ENCODE measurements at places on chromosomes 16 and 17.

- DNase-seq, result no peak
Observed at GRCh38 chr16:71368958-71369357, 10.4 kb downstream of the CALB2 start.

DNA sequence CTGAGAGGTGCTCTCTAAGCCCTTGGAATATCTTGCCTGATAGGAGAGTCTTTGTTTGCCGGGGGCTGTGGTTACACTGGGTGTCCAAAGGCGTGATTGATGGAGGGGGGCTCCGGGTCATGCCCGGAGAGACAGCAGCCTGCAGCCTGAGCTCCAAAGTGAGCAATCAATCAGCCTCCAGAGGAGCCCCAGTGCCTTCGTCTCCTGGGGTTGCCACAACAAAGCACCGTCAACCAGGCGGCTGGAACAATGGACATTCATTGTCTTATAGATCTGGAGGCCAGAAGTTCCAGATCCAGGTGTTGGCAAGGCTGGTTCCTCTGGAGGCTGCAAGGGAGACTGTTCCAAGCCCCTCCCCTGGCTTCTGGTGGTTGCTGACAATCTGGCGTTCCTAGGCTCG is 24.0 kb upstream of the GINS2 start:
- no peak for DNase-seq

GRCh38 chr16:46885960-46886763 is 2.0 kb downstream of the GPT2 start:
- DNase-seq, result no peak

GRCh38 chr17:16975744-16976625 is 4.1 kb upstream of the TNFRSF13B start:
- DNase-seq, result no peak

DNA sequence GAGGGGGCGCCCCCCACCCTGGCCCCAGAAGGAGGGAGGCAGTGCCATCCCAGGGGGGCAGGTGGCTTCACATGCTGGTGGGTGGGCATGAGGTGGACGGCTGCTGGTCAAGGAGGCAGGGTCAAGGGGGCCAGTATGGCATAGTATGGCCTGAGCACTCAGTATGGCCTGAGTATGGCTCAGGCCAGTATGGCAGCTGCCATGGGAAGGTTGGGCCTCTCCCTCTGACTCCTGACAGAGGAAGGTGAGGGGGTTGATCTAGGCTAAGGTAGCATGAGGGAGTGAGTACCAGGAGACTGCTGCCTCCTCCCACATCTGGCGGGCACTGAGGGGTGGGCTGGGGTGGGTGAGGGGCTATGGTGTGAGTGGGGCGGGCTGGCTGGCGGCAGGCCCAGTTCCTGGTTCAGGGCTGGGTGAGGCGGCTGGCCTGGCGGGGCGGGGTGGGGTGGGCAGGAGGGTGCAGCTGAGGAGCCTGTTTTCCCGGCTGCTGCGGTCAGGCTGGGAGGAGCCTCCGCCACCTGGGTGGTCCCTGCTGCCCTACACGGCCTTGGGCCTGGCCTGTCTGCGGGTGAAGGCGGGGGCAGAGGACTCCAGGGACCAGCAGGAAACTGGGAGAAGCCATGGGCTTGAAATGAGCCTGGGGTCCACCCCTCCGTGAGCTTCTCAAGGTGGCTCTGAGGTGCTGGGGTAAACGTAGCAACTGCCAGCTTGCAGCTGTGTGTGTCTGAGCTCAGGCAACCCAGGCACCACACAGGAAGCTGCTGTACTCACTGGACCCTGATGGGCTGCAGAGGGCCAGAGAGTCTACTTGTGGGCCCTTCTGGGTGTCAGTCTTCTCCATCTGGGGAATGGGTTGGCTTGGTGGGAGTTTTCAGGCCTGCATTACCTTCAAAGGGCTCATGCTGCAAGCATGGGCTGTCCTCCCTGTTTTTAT is 57.0 kb downstream of the RAI1 start:
- DNase-seq, result no peak

DNA sequence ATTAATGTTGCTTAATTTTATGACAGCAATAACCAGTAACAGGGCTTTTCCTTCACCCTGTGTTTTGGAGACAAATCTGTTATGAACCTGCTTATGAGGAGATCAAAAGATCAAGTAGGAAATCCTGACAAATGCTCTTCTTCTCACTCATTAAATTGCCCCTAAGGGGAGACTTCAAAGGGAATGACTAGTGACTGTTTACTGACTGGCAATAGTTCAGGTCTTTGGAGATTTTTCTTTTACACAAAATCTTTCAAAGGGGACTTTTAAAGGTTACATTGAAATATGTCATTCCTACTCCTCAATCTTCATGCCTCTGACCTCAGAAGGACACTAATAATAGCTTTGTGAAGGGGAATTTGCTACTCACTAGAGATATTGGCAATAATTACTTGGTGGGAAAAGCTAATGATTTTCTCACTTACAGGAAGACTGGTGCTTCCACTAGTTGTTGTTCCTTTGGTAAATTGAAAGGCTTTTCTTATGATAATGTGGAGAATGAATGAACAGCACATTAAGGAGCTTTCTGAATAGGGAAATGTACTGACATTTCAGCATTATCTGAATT is 292.9 kb upstream of the CA10 start:
- DNase-seq, result no peak

DNA sequence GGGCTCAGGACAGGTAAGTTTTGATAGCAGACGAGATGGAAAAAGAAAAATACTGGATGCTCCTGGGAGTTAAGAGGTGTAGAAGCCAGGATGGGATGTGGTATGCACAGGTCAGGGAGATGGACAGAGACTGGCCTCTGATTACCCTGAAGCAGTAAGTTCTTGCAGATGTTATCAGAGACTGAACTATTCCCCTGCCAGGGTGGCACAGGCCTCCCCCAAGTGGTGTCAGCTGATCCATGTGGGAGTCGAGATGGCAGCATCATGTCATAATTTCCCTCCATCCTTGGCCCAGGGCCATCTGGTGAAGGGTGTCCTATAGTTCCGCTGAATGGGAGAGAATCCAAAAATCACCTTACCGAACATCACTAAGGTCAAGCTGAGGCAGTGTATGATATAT is 14.1 kb upstream of the NKD1 start:
- DNase-seq, result no peak

DNA sequence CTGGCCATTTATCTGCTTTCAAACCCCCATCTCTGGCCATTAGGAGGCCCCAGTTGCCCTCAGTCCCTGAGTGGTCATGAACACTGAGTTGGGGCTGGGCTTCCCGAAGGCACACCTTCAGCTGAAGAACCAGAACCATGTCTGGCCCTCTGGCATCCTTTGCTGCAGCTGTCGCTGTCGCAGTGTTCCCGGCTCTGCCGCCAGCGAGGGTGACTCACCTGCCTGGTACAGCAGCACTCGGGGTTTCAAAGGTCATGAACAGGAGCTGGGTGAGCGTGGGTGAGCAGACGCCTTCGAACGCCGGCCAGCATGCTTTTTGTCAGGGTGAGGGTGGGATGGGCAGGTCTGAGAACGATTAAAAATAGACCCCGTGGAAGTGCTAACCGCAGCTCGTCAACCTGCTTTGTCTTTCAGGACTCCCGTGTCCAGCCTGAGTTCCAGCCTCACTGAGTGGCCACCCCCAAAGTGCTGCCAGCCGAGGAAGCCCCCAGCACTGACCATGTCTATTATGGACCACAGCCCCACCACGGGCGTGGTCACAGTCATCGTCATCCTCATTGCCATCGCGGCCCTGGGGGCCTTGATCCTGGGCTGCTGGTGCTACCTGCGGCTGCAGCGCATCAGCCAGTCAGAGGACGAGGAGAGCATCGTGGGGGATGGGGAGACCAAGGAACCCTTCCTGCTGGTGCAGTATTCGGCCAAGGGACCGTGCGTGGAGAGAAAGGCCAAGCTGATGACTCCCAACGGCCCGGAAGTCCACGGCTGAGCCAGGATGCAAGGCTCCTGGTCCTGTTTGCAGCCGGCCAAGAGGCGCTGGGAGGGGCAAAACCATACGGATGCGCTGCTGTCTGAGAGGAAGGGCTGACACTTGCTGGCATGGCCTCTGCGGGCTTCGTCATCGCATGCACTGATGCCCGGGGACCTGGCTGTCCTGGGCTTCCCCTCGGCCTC is 7.6 kb downstream of the SNN start:
- DNase-seq, result no peak

DNA sequence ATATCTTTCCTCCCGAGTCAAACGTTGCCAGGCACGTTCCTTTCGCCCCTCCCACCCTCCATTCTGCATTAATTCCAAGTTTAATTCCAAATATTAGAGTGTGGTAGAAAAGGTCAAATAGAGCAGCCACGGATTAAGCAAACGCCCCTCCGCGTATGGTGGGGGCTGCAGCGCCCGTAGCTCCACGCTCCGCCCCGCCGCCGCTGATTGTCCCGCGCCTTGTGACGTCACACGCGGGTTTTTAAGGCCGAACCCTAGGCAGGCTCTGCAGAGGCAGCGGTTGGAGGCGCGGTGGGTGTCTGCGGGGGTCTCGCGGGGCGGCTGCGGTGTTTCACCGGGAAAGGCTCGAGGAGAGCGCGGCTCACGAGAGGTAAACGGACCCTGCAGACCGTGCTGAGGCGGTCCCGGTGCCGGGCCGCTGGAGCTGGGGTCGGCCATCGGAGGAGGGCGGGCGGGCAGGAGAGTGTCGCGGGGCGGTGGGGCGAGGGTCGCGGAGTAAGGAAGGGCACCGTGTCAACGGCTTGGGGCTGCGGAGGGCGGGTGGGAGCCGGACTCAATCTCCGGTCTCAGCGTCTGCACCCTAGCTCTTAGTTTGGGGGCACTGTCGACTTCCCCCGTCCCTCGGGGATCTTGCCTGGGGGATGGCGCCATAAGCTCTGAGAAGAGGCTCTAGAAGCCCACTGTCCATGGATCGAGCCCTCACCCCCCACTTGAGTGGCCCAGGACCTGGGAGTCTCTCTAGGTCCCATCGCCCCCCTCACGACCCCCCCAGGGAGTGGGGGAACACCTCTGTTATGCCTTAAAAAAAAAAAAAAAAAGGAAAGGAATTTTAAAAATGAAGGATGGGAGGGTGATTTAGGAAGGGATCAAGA is at the start of gene ARL4D:
Gene ARL4D (plus strand): TSS at position 270 of the 872 bp plus-strand sequence. CDS start 740 bp downstream, outside the sequence.
- peak; percentile 79 for DNase-seq

GRCh38 chr17:69857412-69857835 is 217.6 kb upstream of the KCNJ16 start:
- DNase-seq, result no peak

- DNase-seq, result no peak
Observed at GRCh38 chr17:74691151-74691550, 21.6 kb downstream of the CD300LF start.

DNA sequence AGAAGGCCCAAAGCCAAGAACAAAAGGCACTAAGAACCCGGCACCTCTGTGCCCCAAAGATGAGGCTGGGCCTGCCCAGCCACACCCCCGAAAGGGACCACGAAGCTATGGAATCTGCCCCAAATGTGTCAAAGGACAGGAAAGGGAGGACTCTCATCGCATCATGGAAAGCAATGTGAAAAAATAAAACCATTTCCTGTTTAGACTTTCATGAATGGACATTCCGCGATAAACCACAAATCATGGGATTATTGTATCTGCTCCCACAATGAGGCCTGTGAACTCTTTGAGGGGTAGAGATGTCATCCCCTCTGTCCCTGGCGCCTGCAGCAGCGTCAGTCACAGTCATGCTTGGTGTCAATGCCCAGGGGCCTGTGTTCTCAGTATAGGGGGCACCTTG is 135.0 kb downstream of the COPRS start:
- no peak for DNase-seq

DNA sequence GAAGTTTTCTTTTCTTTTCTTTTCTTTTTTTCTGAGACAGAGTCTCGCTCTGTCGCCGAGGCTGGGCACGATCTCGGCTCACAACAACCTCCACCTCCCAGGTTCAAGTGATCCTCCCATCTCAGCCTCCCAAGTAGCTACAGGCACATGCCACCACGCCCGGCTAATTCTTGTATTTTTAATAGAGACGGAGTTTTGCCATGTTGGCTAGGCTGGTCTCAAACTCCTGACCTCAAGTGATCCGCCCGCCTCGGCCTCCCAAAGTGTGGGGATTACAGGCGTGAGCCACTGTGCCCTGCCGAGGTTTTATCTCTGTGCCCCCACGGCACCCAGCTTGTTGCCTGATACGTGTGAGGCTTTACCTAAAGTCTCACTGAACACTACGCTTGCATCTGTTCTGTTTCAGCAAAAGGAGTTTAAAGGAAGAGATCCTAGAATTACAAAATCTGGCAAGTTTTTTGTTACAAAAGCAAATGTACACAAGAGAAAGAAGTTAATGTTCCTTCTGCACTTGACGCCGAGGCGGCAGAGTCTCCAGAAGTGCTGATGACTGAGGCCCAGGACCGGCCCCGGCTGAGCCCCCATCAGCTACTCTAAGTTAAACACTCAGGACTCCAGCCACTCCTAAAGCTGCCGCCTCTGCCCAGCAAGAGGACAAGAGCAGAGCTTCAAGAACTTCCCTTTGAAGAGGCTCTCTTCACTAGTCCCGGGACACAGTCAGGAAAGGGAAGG is 9.2 kb downstream of the ABCA3 start:
- no peak for DNase-seq

DNA sequence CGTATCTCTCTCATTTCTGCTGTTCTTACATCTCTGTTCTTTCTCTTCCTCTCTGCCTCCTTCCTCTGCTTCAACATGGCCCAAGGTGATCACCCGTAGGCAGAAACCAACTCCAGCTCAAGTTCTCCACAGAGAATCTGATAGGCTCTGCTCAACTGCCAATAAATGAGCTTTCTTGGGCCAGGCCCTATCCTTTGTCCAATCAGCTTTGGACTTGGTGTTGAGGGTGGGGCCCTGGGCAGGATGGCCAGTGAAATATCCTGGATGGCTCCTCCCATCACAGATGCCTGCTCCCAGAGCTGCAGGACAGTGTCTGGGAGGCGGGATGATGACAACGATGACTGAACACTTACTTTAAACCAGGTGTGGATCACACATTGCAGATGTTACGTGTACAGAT is 17.4 kb upstream of the BRD7 start:
- DNase-seq, result no peak

DNA sequence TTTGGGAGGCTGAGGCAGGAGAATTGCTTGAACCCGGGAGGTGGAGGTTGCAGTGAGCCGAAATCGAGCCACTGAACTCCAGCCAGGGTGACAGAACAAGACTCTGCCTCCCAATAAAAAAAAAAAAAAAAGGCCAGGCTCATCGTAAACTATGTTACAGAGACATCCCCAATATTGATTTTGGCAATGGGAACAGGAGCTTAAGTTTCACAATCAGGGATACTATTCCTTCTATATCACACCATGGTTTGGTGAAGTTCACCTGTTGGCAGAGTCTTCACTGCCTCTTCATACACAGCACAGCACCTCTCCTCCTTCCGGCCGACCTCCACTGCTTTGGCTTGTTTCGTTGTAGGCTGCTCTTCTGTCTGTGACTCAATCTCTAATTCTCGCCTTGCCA is 21.2 kb downstream of the UTP6 start:
- DNase-seq, result no peak

DNA sequence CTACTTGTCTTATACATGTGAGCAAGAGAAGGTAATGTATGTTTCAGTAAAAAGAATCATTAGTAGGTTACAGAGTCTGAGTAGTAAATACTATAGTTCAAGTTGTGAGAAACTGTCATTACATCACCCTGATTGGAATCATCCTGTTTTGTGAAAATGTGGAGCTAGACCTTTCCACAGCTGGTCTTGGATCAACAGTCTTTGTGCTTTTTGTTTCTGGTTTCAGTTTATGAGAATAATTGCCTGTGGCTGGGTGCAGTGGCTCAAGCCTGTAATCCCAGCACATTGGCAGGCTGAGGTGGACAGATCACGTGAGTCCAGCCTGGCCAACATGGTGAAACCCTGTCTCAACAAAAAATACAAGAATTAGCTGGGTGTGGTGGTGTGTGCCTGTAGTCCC is 19.7 kb upstream of the SHISA9 start:
- no peak for DNase-seq
